ENCODE measurements at places on chromosomes 13 and 19. TPM values are rescaled to one million over a fixed set of nuclear protein-coding genes. Genes with fewer than 3 reads are reported as not detected.
A peak's percentile ranks its signal among the peaks of the same experiment; 100 is the strongest.

DNA sequence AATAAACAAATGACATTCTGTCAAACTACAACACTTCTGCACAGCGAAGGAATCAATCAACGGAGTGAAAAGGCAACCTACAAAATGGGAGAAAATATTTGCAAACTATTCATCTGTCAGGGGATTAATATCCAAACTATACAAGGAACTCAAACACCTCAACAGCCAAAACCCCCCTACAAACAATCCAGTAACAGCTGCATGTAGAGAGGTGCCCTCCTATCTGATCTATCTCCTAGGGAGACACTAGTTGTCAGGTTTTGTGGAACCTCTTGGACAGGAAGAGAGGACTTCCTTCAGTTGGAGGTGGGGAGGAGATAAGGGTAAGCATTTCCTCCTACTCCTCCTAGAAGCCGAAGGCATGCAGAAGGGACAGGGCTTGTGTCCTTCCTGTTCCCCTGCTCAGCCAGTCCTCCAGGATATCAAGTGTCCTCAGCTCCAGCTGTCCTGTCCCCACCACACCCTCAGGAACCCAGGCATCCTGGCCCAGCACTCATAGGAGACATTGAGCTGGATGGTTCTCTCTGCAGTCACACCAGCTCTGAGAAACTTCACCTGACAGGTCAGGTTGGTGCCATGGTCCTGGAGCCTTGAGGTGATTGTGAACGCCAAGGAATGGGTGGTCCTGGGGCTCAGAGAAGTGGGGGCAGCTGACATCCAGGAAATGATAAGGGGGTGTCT lies 9.8 kb upstream of the SIGLEC8 start:
- DNase-seq: no peak

SELENOV gene
- total RNA-seq: not detected

KIR3DL2 gene
- not detected for total RNA-seq

GPC5 gene
- total RNA-seq: not detected

- no peak for DNase-seq
These were observed 96.4 kb downstream of the SPRY2 start for GRCh38 chr13:80244574-80244973.

DNA sequence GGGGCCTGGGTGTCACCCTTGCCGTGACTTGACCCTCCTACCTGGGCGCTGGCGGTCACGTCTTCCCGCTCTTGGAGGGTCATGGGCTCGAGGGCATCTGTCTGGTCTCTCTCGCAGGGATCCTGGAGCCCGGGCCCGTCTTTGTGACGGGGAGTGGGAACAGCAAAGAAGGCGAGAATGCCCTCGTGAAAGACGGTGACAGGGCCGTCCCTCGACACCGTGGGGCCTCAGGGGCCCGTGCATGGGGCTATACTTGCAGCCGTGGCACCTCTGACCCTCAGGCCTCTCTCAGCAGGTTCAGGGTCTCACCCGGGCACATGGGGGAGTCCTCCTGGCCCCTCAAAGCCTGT lies 20.9 kb upstream of the MATK start:
- no peak for DNase-seq

PRR19 gene
- 1.0 TPM for total RNA-seq

ZNF829 gene
- total RNA-seq: 2.5 TPM

ZNF541 gene
- total RNA-seq: 0.04 TPM

GRCh38 chr13:67230404-67231288 lies 510 bp upstream of the PCDH9 start:
- peak; percentile 20 for DNase-seq

GRCh38 chr13:60347690-60348089 lies 49.3 kb upstream of the TDRD3 start:
- no peak for DNase-seq

COX7A1 gene
- 15.8 TPM for total RNA-seq

GRCh38 chr13:33250609-33251008 lies 34.9 kb downstream of the STARD13 start:
- no peak for DNase-seq

GRCh38 chr13:113781571-113781970 lies 22.5 kb downstream of the TMEM255B start:
- DNase-seq: no peak

UPF1 gene
- 53.4 TPM for total RNA-seq

TMEM238 gene
- 32.7 TPM for total RNA-seq

DNA sequence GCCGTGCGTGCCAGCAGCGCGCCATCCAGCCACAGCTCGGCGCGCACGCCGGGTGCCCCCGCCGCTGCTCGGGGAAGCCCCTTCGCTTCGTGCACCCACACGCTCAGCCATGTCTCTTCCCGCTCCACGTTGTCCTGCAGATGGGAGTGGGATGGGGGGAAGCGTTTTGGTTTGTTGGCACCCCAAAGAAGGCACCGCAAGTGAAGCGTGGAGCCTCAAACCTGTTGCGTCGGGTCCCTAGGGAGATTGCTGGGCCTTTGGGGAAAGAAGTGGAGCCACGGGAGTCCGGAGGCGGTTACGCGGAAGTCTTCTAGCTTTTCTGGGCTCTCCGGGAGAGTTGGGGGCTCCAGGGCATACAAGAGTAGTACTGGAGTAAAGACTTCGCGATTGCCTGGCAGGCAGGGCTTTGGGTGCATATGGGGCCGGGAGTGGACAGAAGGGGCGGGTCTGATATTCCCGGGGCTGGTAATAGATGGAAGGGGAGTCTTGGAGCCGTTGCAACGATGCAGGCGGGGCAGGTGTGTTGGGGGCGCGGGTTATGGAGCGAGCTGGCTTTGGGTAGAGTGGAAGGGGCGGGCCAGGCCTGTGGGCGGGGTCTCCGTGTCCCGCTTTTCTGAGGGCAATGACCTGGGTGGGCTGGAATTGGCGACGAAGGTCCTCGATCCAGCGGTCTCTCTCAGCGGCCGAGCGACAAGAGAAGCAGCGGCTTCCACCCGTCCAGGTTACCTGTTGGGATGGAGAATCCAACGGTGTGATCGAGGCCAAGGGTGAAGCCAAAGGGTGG lies 6.5 kb downstream of the RASAL3 start:
- DNase-seq: no peak

- no peak for DNase-seq
These were observed 54.7 kb upstream of the HTR2A start for GRCh38 chr13:46951516-46951915.

ARGLU1 gene
- total RNA-seq: 34.1 TPM

DNA sequence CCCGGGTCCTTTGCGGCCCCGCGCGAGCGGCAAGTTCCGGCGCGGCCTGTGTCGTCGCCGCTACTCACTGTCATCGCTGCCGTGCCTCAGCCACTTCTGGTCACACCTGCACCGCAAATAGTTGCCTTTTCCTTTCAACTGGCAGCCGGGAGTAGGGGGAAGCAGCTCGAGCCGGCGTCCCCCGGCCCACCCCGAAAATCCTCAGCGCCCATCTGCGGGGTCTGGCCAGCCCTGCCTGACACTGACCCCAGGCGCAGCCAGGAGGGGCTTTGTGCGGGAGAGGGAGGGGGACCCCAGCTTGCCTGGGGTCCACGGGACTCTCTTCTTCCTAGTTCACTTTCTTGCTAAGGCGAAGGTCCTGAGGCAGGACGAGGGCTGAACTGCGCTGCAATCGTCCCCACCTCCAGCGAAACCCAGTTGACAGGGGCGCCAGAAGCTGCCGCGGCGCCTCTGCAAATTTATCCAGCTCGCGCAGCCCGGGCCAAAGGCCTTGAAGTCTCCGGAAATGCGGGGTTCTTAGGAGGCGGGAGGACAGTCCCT lies 1.7 kb downstream of the PDX1 start:
- DNase-seq: no peak

GRCh38 chr13:21556051-21556450 lies 47.9 kb downstream of the MICU2 start:
- DNase-seq: no peak

DNA sequence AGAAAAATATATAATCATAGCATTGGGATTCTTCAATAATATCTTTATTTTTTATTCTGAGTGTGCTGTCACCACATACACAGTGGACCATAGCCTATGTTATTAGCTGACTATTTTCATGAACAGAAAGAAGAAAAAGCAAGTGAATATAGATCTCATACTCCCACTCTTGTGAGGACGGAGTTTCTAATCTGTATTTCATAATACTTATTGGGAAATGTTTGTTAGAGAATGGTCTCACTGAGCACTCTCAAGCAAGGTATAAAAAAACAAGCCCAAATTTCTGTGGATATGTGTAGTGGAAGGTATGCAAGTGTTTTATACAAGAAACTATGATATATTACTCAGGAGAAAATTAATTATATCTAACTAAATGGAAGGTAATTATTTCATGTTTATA lies 1218.1 kb downstream of the SLITRK1 start:
- no peak for DNase-seq

CYP2A6 gene
- total RNA-seq: not detected

GRCh38 chr13:52804202-52804641 lies 44.2 kb downstream of the PCDH8 start:
- no peak for DNase-seq

GRCh38 chr19:10256551-10256950 lies 4.5 kb downstream of the MRPL4 start:
- DNase-seq: no peak

NAA16 gene
- total RNA-seq: 11.4 TPM

GRCh38 chr19:58350001-58350861 lies 3.1 kb downstream of the A1BG start:
- no peak for DNase-seq

SULT2A1 gene
- total RNA-seq: not detected

ZNF264 gene
- 15.5 TPM for total RNA-seq
